ENCODE measurements at places on chromosomes 16 and 17. TPM values are rescaled to one million over a fixed set of nuclear protein-coding genes. Genes with fewer than 3 reads are reported as not detected.

Gene PERCC1
- not detected for total RNA-seq

Gene ACSM2A
- total RNA-seq = not detected

Gene CD300LF
- total RNA-seq = 61.5 TPM

Gene LRRC36
- 21.9 TPM for total RNA-seq

Gene ZFP90
- 25.0 TPM for total RNA-seq

Gene CX3CL1
- 14.8 TPM for total RNA-seq

Gene CLEC3A
- not detected for total RNA-seq

GRCh38 chr16:78298986-78299385, 199.5 kb downstream of the WWOX start:
- H3K36me3 ChIP-seq = no peaks in the 10 kb centered on the region
- no peak overlapping the region for H3K27ac ChIP-seq
- H3K27me3 ChIP-seq = no peaks in the 10 kb centered on the region

DNA sequence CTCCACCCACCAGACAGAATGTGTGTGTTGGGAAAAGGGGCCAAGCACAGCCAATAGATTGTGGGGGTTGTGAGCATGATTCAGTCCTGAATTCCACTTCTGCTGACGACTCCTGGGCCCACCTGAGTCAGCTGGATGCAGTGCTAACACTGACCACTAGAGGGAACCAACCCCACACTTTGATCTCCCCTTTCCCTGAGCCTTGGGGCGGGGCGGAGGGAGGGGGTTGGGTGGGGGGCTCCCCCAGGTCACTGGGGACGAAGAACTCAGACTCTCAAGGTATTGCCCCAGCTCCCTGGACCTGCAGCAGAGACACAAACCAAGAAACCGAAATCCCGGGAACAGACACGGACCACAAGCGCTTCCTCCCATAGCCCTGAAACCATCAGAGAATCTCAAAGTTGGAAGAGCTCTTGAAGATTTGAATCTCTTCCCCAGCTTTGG, 621 bp upstream of the CSHL1 start:
- DNase-seq = no peak
- no peak overlapping the region for H3K27ac ChIP-seq
- H3K36me3 ChIP-seq = no peaks in the 10 kb centered on the region
- H3K4me3 ChIP-seq = no peak overlapping the region
- H3K4me1 ChIP-seq = no peaks in the 10 kb centered on the region
- no peaks in the 10 kb centered on the region for H3K27me3 ChIP-seq

- H3K27me3 ChIP-seq = no peaks in the 10 kb centered on the region
- no peak for DNase-seq
- H3K4me1 ChIP-seq = peaks cover 14% of the 10 kb centered on the region
- H3K4me3 ChIP-seq = peak overlapping the region; percentile 74
- H3K36me3 ChIP-seq = peaks cover 14% of the 10 kb centered on the region
Measured at GRCh38 chr17:40819528-40820125, 2.8 kb downstream of the KRT10 start.

DNA sequence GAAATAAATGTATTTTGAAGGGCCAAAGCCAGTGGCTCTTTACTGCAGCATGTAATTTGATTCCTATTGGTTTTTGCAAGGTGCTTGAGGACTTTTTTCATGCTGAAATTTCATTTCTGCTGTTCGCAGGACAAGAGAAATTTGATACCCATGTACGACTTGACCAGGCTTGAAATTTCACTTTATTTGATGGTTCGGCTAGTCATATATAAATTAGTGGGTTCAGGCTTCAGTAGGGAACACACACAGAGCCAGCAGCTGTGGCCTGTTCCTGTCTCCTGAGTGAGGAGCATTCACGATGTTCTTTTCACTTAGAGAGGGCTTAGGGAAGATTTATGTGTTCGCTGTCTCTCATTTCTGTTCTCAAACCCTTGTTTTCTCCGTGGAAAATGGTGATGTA, 258.4 kb upstream of the CACNG5 start:
- H3K27me3 ChIP-seq = no peaks in the 10 kb centered on the region
- no peak for DNase-seq
- no peak overlapping the region for H3K4me3 ChIP-seq
- H3K4me1 ChIP-seq = peaks cover 16% of the 10 kb centered on the region
- H3K27ac ChIP-seq = no peak overlapping the region

- DNase-seq = no peak
- H3K27me3 ChIP-seq = no peaks in the 10 kb centered on the region
- H3K4me3 ChIP-seq = peak overlapping the region; percentile 0
- peak overlapping the region; percentile 43 for H3K27ac ChIP-seq
- no peaks in the 10 kb centered on the region for H3K36me3 ChIP-seq
- peaks cover 51% of the 10 kb centered on the region for H3K4me1 ChIP-seq
Measured at GRCh38 chr16:67395458-67396158, 2.3 kb upstream of the TPPP3 start.

GRCh38 chr16:71775949-71776348, 32.7 kb downstream of the AP1G1 start:
- no peak overlapping the region for H3K4me3 ChIP-seq
- H3K27ac ChIP-seq = no peak overlapping the region
- DNase-seq = no peak
- no peaks in the 10 kb centered on the region for H3K27me3 ChIP-seq
- H3K36me3 ChIP-seq = peaks cover 15% of the 10 kb centered on the region

Measured in upper lobe of left lung (tissue), 6 donors.